HL-60 (cell line): ENCODE measurements at places on chromosomes 13 and 19.

- no peak for DNase-seq
Observed at GRCh38 chr13:98504371-98504963, 72.4 kb downstream of the STK24 start.

GRCh38 chr13:99085139-99085807 is 107.4 kb upstream of the DOCK9 start:
- no peak for DNase-seq

GRCh38 chr19:17358395-17358794 is 18.7 kb downstream of the PLVAP start:
- no peak for DNase-seq

DNA sequence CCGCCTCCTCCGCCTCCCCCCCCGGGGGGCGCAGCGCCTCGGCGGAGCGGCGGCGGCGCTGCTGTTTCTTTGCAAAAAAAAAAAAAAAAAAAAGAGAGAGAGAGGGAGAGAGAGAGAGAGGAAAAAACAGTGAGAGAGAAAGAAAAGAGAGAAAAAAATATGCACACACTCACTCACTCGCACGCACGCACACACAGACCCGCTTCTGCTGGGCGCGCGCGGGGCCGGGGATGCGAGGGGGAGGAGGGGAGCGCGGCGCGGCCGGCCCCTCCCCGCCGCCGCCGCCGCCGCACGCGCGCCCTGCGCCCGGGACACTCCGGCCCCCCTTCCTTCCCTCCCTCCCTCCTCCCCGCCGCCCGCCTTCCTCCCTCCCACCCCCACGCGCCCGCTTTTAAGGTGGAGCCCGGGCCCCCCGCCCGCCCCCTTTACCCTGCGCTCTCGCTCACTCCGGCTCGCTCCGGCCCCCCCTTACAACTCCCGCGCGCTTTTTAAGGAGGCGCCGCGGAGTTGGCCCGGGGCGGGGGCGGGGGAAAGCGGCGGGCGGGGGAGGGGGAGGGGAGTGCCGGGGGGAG is at the start of gene SAMD1:
SAMD1 (minus strand) TSS at position 243 of the 572 bp plus-strand sequence.
- DNase-seq = peak; percentile 74

DNA sequence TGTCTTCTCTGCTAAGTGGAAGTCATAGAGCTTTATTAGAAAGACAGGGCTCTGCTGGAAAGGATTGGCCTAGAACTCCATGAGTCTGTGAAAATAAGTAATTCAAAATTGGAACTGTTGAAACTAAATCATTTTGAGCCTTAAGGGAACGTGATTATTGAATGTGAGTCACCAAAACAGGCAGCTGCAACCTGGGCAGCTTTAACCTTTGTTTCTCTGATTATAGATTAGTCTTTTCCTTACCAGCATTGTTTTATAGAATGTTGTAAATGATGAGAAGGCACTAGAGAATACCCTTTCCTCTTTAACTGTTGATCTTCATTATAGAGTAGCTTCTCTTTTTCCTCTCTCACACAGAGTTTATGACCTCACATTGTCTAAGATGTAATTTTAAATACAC is 638.8 kb upstream of the SLITRK6 start:
- DNase-seq = no peak
